ENCODE measurements at places on chromosomes 3 and 15.
A peak's percentile ranks its signal among the peaks of the same experiment; 100 is the strongest.

GRCh38 chr3:139519998-139520737 lies 19.4 kb downstream of the RBP1 start:
- DNase-seq, result peak; percentile 47

DNA sequence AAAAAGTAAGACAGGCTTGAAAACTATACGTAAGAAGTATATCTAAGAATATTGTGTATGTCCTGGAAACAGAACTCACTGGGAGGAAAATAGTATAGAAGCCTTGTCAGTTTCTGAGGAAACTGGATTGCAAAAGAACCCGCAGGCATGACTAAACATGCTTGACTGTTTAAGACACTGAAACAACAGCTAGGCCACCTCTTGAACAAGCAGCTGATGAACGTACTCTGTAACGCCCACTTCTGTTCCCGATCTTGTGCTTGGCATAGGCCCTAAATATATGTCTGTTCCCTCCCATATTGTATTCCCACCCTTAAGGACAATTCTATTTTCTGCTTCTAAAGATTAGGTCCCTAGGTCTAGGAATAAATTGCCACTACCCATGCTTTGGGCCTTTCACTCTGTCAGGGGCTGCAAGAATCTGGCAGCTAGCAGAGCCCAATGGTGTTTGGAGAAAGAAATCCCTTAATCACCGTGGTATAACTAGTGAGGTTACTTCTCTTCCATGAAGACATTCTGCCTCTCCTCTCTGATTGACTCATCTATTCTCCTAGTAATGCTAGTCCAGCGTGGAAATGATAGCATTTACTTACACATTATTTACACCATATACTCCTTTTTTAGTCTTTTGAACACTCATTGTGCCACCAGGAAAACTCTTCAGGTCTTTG lies 46.2 kb downstream of the CD200 start:
- DNase-seq, result no peak

- DNase-seq, result no peak
These were observed 214.2 kb upstream of the MRPL3 start for GRCh38 chr3:131716943-131717342.

- peak; percentile 14 for DNase-seq
These were observed 119.5 kb downstream of the MYLK start for GRCh38 chr3:123764647-123765046.

GRCh38 chr15:37040072-37040742 lies 60.1 kb downstream of the MEIS2 start:
- no peak for DNase-seq

GRCh38 chr15:40943764-40944365 lies 9.4 kb upstream of the CHAC1 start:
- no peak for DNase-seq

DNA sequence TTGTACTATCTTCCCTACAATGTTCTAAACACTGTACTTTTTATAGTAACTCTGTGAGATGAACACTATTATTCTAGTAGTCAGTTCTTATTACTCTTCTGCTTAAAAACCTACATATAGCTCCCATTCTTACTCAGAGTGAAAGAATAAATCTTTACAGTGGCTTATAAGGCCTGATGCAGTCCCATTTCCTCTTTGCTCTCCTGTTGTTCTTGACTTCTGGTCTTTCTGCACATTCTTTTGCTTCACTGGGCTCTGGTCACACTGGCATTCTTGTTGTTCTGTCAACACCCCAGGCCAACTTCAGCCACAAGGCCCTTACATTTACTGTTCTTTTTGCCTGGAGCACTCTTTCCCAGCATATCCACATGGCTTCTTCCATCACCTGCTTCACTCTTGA lies 58.2 kb upstream of the TP63 start:
- DNase-seq, result no peak

DNA sequence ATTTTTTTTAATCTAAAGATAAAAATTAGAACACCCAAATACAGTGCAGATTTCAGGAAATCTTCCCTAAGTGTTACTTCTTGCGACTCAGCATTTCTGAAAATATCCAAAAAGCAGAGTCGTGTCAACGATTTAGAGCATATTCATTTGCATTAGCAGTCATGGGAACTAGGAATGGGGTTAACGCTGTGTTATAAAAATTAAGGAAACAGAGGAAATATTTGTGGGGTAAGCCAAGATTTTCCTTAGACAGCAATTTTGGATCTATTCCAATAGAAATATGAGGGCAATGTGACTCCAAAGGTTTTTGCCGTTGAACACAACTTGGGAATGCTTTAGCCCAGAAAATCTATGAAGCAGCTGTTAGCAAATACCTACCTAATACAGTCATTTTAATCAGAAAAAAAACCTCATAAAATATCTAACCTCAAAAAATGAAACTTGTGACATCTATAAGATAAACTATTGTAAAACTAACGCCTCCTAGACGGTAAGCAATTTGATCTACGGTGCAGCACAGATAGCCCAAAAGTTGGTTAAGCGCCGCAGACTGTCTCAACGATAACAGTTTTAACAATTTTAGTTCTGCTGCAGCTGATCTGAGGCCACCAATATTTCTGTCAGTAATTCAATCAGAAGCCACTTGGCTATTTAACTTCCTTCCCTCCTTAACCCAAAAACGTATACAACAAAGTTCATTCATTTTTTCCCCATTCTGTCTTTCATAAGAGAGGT lies 5.8 kb upstream of the ATP11B start:
- DNase-seq, result no peak

DNA sequence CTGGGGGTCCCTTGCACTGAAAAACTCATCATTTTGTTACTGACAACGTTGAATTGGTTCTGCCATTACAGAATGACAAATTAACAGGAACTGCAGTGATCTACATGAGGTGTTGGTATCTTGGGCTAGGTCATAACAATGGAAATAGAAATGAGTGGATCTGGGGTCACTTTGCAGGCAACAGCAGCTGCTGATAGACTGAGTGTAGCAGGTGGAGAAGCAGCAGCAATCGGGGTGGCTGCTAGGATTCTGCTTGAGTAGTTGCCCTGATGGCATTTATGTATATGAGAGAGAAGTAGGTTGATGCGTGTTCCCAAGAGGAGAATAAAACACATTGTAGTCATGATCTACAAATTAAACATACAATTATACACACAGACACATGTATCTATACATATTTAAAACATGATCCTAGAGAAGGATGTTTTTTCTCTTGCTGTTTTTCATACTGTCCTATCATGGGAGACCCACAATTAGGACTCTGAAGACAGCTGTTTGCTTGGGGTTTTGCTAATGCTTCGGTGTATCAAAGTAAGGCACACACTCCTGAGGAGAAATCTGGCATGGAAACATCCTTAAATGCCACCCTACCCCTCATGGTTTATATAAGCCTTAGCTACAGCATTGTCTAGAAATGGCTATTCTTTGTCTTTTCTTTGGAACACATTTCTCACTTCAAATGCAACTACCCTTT lies 15.8 kb upstream of the THBS1 start:
- DNase-seq, result no peak

DNA sequence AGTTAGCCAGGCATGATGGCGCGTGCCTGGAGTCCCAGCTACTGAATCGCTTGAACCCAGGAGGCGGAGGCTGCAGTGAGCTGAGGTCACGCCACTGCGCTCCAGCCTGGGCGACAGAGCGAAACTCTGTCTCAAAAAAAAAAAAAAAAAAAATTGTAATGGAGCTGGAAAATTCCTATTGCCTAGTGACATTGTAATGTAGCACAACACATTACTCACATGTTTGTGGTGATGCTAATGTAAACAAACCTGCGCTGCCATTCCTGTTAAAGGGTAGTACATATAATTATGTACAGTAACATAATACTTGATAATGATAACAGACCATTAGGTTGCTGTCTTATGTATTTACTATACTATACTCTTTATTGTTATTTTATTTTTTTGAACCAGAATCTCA lies 39.1 kb downstream of the KNL1 start:
- DNase-seq, result no peak
